Activated naive CD4-positive, alpha-beta T cell treated with anti-CD3 and anti-CD28 coated beads for 36 hours (primary cell): ENCODE measurements at places on chromosomes 12 and 14.

DNA sequence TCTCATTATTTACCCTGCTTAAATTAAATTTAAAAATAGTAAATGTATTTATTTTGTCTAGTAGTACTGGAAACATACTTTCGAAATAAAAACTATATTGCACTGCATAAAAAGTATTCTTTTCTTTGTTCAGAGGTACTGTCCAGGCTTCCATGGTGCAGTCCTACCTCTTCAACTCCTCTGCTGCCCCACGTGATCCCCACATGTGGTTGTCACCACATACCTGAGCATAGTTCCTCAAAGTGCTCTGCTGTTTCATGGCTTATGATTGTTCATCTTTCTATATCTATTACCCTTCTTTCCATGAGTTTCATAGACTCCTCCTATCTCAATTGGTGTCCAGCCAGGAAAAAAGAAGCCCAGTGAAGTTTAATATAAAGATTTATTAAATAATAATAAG is 317.5 kb upstream of the OR4E1 start:
- no peak for DNase-seq

GRCh38 chr12:54355104-54355815 is 9.0 kb downstream of the GPR84 start:
- DNase-seq: no peak

DNA sequence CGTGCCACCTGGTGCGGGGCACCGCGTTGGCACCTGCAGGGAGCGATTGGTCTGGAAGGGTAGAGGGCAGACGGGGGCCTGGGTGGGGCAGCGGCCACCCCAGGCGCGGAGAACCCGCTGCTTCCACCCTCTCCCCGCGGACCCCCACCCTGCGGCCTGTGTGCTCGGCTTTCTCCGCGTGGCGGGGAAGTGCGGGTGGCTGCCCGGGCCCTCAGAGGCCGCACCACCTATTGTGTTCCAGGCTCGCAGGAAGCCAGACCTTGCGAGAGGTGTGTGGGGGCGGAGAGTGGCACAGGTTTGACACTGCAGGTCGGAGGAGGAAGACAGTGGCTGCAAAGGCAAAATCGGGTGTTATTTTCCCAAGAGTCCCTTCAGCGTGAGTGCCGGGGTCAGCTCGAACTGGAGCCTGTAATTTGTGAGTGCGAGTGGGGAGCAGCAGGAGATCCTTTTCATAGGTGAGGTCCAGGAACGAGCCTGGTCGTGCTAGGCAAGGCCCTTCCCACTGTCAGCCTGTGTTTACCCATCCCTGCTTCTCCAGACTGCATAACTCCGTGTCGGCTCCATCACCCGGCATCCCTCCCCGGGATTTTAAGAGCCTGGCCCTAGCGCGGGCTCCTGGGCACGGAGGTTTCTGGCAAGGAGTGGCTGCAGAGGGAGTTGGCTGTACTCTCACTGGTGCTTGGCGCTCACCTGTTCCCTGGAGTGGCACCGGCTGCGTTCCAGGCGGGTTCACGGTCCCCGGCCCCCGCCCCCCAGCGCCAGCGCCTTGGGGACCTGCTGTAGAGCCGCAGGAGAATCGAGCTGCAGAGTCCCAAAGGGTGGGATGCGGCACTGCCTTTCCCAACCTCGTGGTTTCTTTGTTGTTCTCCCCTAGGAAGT is 935 bp downstream of the TBC1D30 start:
- peak; percentile 12 for DNase-seq

GRCh38 chr12:113439606-113440030 is 17.4 kb downstream of the SDSL start:
- peak; percentile 28 for DNase-seq

GRCh38 chr12:30072824-30073223 is 289.1 kb upstream of the TMTC1 start:
- DNase-seq: no peak

DNA sequence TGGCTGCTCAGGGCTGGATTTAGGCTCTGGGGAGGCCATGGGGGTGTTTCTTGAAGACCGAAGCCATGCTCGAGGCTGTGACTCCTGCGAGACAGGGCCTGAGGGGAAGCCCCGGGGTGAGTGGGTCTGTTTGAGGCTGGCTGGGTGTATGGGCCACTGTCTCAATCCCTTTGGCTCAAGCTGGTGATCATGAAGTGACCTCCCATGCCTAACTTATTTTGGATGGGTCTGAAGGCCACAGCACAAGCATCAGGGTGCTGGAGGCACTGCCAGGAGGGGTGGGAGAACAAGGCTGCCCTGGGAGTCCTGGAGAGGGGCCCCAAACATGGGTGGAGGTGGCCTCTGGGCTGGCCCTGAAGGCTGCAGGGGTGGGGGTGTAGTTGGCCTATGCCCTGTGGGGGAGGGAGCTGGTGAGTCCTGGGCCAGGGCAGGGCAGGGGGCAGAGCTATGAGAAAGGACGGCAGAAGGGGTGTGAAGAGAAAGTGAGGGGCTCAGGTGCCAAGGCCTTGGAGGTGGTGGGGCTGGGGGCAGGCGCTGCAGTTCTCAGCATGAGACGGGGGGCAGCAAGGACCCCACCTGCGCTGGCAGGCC is 100.9 kb downstream of the KIF26A start:
- DNase-seq: no peak

- no peak for DNase-seq
Observed at GRCh38 chr14:68612049-68612448, 180.8 kb downstream of the ZFP36L1 start.

DNA sequence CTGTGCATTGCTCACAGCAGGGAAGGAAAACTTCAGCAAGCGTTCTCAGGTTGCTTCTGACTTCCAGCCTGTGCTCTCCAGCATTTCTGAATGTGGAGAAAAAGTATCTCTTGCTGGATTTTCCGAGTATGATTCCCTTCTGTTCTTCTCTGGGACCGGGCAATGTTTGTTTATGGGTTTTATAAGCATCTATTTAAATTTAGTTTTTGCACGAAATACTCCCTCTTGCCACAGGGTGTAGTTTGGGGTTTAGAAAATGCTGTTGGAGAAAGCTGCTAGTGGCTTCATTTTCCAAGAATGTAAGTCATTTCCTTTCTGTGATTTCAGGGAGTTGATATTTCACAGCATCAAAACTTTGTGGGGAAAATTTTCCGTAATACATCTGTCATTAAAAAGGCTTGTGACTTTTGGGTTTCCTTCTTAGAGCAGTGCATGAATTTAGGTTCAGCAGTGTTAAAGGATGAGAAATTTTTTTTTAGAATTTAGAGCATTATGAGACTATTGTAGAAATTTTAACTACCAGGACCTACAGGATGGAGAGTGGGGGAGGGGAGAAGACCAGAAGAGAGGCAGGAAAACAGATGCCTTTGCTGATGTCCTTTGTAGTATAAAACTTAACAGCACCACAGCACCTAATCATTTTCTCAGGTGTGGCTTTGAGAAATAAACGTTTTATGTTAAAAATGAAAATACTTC is 1.5 kb downstream of the FRMD6 start:
- DNase-seq: peak; percentile 23

DNA sequence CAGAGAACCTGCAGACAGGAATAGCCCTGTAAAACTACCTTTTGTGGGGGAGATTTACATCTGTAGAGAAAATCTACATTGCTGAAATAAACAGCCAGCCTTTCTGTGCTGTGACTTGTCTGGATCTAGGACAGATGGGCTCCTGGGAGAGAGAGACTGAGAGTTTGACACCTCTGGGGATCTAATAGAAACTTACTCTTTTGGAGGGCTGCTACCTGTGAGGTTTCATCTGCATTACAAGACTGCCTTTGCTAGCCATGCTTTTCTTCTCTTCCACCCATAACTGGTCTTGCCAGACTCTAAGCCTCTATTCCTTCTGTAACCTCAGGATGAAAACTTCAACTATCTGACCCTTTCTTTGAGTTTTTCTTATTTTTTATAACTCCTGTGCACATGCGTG is 452.6 kb downstream of the ZFP36L1 start:
- no peak for DNase-seq

- DNase-seq: peak; percentile 90
Observed at GRCh38 chr14:91173221-91173670, 59.4 kb downstream of the DGLUCY start.

- DNase-seq: no peak
Observed at GRCh38 chr12:85794531-85794930, 41.7 kb downstream of the RASSF9 start.

DNA sequence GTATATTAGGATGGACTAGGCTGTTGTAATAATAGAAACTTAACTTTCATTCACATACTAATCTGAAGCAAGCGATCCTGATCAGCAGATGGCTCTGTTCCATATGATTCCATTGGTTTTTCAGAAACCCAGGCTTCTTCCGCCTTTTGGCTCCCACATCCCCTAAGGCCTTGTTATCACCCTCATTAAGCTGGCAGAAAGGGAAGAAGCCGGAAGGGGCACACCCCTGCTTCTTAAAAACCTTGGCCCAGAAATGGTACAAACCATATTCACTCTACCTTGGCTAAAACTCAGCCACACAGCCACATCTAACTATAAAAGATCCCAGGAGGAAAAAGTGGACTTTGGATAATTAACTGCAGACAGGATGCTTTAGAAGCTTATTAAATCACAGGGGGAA is 329.2 kb downstream of the PCNX1 start:
- DNase-seq: no peak

- peak; percentile 69 for DNase-seq
Observed at GRCh38 chr12:110670161-110670701, 18.7 kb downstream of the HVCN1 start.

GRCh38 chr12:25102402-25102801 is 92.6 kb downstream of the DNAI7 start:
- DNase-seq: no peak

GRCh38 chr12:80485222-80485987 is 41.4 kb downstream of the PTPRQ start:
- no peak for DNase-seq

- no peak for DNase-seq
Observed at GRCh38 chr14:99472937-99473336, 7.7 kb downstream of the SETD3 start.

- DNase-seq: no peak
Observed at GRCh38 chr14:38592764-38593442, 337.0 kb upstream of the CLEC14A start.
